ENCODE measurements at places on chromosomes 4 and X. TPM values are rescaled to one million over a fixed set of nuclear protein-coding genes. Genes with fewer than 3 reads are reported as not detected.

DNA sequence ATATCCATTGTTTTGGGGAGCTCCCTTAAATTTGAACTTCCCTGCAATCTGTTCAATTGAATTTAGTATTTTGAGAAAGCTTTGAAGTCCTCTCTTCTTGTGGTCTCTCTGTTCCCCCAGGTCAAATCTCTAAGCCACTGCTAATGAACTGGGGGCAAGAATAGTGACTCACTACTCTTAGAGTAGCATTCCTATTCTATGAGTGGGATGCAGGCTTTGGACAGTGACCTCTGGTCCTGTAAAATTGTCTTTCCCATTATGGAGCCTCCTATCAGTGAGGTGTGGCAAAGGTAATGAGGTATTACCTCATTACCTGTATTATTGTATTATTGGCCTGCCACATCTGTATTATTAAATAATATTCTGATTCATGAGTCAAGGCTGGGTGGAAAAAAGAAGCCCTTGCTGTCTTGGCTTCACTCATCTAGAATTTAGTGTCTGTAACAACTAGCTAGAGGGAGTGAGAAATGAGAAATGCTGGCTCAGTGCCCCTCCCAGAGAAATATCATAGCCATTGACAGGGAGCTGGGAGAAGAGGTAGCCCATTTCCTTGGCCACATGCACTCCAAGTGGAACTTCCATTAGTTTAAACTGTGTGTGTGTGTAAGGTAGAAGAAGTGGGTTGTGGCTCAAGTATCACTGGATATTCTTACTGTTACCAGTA, 393.9 kb upstream of the CTSO start:
- DNase-seq: no peak

Gene UTP3
- total RNA-seq: 14.8 TPM

Gene FRG2
- total RNA-seq: not detected

Gene LRIT3
- not detected for total RNA-seq

Gene ARAP2
- total RNA-seq: 2.8 TPM

DNA sequence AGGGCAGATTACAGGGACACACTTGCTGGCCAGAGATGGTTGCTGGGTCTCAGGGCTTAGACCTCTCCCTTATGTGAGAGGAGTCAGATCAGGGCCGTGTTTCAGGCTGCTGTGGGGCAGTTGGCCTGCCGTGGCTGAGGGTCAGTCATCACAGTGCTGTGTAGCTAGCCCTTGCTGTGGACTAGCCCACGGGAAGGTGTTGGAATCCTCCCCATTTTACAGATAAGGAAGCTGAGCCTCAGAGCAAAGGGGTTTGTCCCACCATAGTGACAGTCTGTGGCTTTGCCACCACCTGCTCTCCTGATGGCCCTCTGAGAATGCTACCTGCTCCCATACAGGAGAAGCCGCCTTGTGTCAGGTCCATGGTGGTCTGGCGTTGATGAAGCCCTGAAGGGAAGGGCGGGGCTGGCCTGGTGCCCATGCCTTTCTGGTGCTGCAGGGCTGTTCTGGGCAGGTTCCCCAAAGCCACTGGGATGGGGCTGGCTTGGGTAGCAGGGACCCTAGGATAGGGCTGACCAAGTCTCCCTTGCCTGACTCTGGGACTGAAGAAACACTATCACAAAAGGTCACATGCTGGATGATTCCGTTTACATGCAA, 2.4 kb upstream of the FAM53A start:
- DNase-seq: peak; percentile 30

Gene DCLK2
- 19.9 TPM for total RNA-seq

GRCh38 chr4:184541907-184542306, 67.6 kb upstream of the IRF2 start:
- no peak for DNase-seq

DNA sequence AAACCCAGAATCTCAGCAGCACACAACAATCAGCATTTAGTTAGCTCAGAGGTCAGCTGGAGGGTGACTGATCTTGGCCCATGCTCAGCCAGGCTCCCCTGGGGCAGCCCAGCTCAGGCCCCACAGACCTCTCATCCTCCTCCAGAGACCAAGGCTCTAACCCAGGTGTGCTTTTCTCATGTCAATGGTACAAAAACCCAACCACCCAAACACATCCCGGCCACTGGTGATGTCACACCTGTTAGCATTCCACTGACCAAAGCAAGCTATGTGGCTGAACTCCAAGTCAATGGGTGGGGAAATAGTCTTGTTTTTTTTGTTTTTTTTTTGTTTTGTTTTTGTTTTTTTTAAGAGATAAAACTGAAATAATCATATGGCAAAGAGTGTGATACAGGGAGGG, 77.5 kb downstream of the CYTL1 start:
- DNase-seq: no peak

- no peak for DNase-seq
These were observed 6.9 kb downstream of the PRRG3 start for GRCh38 chrX:151702026-151702714.

Gene EXOC1L
- total RNA-seq: not detected

Gene HEPH
- total RNA-seq: 8.0 TPM

DNA sequence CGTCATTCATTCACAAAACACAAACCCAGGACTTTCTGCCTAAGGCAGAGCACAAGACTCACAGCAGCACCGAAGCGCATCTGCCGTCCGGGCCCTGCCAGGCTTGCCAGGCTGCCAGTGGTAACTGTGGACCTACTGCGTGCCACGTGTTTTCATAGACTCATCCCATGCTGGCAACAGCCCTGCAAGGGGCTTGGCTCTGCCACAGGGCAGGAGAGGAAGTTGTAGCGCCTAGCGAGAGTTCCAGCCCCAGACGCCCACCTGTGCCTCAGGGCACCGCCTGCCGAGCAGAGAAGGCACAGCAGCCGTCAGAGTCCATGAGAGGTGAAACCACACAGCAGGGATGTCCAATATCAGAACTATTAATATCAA, 18.9 kb upstream of the MRFAP1 start:
- DNase-seq: no peak

Gene XPNPEP2
- 0.68 TPM for total RNA-seq

Gene TCEAL7
- total RNA-seq: 3.1 TPM

Gene FAAH2
- total RNA-seq: 0.24 TPM

DNA sequence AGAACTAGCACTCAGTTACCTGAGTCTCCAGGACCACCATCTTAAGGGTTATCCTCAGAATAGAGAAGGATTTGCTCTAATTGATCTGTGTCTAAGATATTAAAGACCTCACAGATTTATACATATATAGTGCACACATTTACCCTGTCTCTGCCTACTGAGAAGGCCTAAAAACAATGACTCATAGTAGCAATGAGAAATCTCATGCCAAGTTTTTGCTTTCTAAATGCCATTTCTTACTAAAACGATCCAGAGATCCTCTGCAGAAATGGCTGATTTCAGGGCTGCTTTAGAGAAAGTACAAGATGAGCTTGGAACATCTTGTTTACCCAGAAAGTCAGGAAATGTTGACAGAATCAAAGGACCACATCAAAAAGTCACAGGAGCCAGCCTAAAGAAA, 79.1 kb upstream of the INPP4B start:
- DNase-seq: no peak

DNA sequence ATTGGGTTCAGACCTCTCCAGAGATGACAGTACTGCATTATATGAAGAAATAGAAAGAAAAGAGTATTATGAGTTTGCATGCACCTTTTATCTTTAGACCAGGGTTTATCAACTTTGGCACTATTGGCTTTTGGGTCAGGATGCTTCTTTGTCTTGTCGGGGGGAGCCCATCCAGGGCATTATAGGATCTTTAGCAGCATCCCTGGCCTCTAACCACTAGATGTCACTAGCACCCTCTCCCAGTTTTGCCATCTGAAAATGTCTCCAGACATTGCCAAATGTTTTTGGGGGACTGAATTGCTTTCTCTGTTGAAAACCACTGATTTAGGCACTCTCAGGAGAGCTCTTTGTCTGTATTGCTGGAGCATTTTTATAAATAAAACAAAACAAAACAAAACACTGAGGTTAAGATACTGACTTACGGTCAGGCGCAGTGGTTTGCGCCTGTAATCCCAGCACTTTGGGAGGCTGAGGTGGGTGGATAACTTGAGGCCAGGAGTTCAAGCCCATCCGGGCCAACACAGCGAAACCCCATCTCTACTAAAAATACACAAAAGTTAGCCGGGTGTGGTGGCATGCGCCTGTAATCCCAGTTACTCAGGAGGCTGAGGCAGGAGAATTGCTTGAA, 23.6 kb downstream of the CA5B start:
- no peak for DNase-seq

DNA sequence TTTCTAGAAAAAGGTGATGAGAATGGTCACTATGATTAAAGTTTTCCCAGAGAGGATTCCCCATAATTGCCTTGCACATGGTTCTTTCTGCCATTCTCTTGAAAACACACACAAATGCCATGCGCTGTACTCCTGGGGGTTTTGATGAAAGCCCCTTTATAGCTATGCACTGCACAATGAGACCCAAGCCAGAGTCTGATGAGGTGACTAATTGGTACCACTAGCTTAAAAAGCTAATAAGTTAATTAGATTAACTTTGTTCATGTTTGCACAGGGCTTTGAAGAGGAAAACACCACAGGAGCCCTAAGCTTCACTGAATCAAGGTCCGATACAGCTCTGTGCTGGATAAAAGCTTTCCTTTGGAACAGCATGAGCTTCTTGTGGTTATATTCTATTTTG, 132.2 kb downstream of the NKX6-1 start:
- DNase-seq: no peak

Gene SMPX
- total RNA-seq: 661 TPM

GRCh38 chr4:165514739-165515138, 135.9 kb downstream of the CPE start:
- no peak for DNase-seq

GRCh38 chr4:67087897-67088296, 457.4 kb downstream of the CENPC start:
- DNase-seq: no peak

GRCh38 chr4:35461931-35462659, 782.2 kb downstream of the ARAP2 start:
- no peak for DNase-seq

DNA sequence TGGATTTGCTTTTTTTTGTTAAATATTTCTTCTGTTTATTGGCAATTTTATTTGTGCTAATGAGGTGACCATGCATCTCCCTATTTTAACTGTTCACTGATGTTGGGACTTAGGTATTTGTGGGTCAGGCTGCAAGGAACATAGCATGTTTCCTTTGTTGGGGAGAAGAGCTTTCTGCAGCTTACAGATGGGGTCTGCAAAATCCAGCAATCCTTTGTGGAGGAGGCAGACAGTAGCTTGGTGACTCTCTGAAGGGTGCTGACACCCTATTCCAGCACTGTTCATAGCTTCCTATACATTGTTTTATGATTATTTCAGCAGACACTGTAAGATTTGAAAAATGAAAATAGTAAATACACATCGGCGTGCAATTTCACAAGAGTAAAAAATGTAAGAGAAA, 491.7 kb downstream of the RAPGEF2 start:
- no peak for DNase-seq

DNA sequence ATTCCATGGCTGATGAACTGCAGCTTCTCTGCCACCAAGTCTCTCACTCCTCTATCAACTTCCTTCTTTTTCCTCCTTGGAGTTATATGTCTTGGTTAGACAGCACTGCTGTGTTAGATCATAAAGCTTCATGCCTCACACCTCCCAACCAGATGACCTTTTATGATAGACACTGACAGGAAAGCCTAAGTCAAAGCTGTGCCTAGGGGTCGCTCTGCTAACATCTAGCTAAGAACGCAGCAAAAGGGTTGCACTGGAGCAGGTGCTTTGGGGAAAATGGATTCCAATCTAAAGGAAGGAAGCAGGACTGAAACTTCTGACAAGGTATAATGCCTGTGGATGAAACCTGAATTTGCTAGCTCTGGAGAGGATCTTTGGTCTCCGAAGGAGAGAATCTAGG, 509.7 kb downstream of the SMARCA1 start:
- no peak for DNase-seq

- no peak for DNase-seq
These were observed 105.5 kb downstream of the SHROOM3 start for GRCh38 chr4:76540486-76540885.

- DNase-seq: no peak
These were observed 326.7 kb downstream of the STK32B start for GRCh38 chr4:5378002-5378401.

DNA sequence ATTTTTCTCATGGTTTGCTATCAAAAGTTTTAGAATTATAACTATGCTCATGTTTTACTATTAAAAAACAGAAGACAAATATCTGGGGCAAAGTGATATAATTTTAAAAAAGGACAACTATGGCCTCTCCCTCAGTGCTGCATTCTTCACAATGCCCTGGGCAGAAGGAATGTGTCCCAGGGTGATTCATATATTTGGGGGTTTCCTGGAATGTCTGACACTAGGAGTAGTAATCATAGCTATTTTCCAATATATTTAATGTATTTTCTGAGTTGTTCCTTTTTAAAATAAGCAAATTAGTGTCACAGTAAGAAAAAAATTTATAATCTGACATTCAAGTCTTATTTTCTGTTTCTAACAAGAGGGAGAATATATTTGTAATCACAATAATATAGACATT, 281.7 kb downstream of the UNC5C start:
- DNase-seq: no peak

DNA sequence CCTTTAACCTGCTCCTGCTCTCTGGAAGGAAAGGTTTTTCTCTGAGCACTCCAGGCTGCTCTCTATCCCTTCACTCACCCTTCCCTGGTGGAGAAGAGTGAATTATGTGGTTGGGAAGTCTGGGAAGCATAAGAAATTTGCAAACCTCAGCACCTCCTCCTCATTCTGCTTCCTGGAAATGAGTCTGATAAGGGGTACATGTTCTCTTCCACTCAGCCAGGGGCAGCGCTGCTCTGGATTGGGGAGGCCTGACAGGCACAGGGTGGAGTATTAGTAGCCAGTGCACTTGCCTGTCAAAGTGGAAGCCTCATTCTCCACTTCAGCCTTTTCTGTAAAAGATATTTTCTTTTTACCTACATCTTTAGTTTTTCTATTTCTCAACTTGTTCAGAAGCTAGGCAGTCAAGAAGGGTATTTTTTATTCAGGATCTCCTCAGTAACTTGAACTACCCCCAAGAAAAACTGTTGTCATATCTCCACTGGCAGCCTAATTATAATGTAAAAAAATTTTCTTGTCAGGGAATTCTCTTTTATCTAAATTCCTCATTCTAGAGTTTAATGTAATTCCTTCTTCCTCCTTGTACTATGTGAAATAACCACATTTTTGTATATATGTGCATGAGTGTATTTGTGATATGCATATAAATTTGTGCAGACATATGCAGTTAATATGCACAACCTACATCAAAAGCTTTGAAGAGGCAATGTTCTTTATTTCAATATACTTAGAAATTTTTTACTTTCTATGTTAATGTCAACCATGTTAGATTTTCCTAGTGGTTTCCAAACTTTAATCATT, 15.3 kb downstream of the ADAMTS3 start:
- DNase-seq: no peak

Data from Right ventricle myocardium inferior (tissue), 1 donor.